ENCODE measurements at places on chromosomes 5 and 9.

DNA sequence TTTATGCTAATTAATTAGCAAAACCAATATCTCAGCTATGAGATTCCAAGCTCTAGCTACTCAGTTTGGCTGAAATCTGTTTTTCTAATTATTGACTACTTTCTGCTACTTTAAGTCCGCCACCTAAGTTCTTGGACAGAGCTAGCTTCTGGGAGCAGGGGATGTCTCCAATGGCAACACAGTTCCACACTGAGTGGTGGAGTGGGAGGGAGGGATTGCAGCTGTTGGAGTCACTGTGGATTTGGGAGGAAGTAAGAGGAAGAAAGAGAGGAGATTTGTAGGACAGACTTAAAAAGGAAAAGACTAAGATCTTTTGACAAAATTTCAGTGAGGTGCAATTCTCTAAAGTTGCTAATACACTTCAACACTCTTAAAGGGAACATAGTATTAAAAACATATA, 450.8 kb downstream of the NFIB start:
- H3K27me3 ChIP-seq, result no peaks in the 10 kb centered on the region
- H3K27ac ChIP-seq, result no peak overlapping the region
- no peak for DNase-seq
- no peaks in the 10 kb centered on the region for H3K4me1 ChIP-seq

- no peak for DNase-seq
- no peak overlapping the region for H3K27ac ChIP-seq
Measured at GRCh38 chr9:96348261-96348660, 35.2 kb downstream of the SLC35D2 start.

DNA sequence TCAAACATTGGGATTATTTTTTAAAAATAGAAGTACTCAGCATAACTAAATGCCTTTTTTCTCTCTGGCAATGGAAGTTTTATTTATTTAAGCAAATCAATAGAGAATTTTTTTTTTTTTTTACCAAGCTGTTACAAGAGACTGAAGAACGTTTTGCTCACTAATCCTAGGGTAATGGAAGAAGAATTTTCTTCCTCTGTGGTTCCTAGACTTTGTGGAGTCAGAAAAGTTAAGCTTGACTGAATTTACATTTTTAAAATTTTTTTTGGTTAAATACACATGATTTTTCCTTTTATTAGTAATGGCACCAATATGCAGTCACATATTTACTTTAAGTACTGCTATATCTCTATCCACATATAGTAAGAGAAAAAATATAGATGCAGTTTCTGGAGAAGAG, 189.8 kb downstream of the PCSK1 start:
- no peaks in the 10 kb centered on the region for H3K4me1 ChIP-seq
- no peaks in the 10 kb centered on the region for H3K36me3 ChIP-seq
- no peak overlapping the region for H3K4me3 ChIP-seq
- no peaks in the 10 kb centered on the region for H3K27me3 ChIP-seq
- no peak for DNase-seq

GRCh38 chr5:38581597-38581996, 25.2 kb upstream of the LIFR start:
- DNase-seq, result no peak
- H3K27me3 ChIP-seq, result no peaks in the 10 kb centered on the region
- H3K4me3 ChIP-seq, result no peak overlapping the region
- H3K36me3 ChIP-seq, result no peaks in the 10 kb centered on the region

GRCh38 chr5:56298336-56299090, 65.4 kb upstream of the ANKRD55 start:
- H3K4me1 ChIP-seq, result no peaks in the 10 kb centered on the region
- no peak overlapping the region for H3K4me3 ChIP-seq
- H3K27ac ChIP-seq, result no peak overlapping the region

DNA sequence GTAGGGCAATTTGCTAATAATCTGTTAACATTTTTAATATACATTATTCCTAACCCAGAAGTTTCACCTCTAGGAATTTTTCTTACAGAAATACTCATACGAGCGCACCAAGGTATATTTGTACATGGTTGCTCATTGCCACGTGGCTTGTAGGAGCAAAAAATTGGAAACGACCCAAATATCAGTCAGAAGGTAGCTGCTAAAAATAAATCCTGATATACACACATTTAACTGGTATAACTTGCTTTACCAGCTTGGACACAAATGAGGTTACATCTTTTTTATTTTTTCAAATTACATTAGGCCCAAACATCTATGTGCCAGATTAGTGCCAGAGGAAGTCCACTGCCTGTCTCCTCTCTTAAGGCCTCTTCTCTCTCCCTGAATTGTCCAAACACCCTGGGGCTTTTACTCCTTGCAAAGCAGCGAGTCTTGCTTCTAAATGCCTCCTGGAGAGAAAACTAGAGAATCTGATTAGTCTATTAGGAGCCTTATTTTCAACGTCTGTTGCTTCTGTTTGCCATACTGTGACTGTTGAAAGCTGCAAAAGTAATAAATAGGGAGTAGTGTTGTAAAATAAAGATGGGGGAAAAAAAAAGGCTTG, 92.0 kb upstream of the SSBP2 start:
- H3K4me1 ChIP-seq, result no peaks in the 10 kb centered on the region
- no peaks in the 10 kb centered on the region for H3K27me3 ChIP-seq
- H3K27ac ChIP-seq, result no peak overlapping the region
- DNase-seq, result no peak
- no peak overlapping the region for H3K4me3 ChIP-seq

- no peak for DNase-seq
- no peak overlapping the region for H3K4me3 ChIP-seq
- no peak overlapping the region for H3K27ac ChIP-seq
- H3K4me1 ChIP-seq, result no peaks in the 10 kb centered on the region
Measured at GRCh38 chr5:144684899-144685298, 514.2 kb downstream of the KCTD16 start.

DNA sequence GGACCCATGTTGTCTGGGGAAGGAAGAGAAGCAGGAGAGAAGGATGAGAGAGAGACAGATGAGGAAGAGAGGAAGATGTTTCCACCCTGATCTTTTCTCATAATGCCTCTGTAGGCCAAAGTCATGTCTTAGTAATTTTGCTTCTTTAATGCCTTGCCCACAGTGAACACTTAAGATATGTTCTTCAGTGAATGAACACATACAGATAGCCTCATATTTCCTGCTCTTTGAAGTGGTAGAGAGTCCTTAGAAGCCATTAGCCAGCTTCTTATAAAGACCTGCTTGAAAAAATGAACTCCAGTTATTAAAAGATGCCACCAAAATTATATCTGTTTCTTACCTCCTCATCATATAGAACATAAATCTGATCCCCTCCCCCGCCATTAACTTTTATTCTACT, 244.4 kb downstream of the CD180 start:
- no peaks in the 10 kb centered on the region for H3K4me1 ChIP-seq
- no peak overlapping the region for H3K27ac ChIP-seq
- no peaks in the 10 kb centered on the region for H3K27me3 ChIP-seq
- H3K36me3 ChIP-seq, result no peaks in the 10 kb centered on the region

- no peak overlapping the region for H3K27ac ChIP-seq
- no peaks in the 10 kb centered on the region for H3K36me3 ChIP-seq
- DNase-seq, result no peak
- no peak overlapping the region for H3K4me3 ChIP-seq
Measured at GRCh38 chr9:112785986-112786385, 35.4 kb downstream of the SNX30 start.

- no peaks in the 10 kb centered on the region for H3K4me1 ChIP-seq
- H3K27me3 ChIP-seq, result no peaks in the 10 kb centered on the region
- DNase-seq, result no peak
- no peak overlapping the region for H3K27ac ChIP-seq
- no peak overlapping the region for H3K4me3 ChIP-seq
- no peaks in the 10 kb centered on the region for H3K36me3 ChIP-seq
Measured at GRCh38 chr5:2867373-2867933, 116.0 kb upstream of the IRX2 start.

- DNase-seq, result no peak
- H3K4me1 ChIP-seq, result no peaks in the 10 kb centered on the region
- no peak overlapping the region for H3K27ac ChIP-seq
- H3K27me3 ChIP-seq, result no peaks in the 10 kb centered on the region
Measured at GRCh38 chr5:157086751-157087359, 22.0 kb downstream of the HAVCR2 start.

- no peak for DNase-seq
- no peak overlapping the region for H3K27ac ChIP-seq
- no peaks in the 10 kb centered on the region for H3K36me3 ChIP-seq
- H3K4me3 ChIP-seq, result no peak overlapping the region
- H3K4me1 ChIP-seq, result no peaks in the 10 kb centered on the region
Measured at GRCh38 chr9:115099901-115100300, 18.1 kb downstream of the TNC start.

- peaks cover 9% of the 10 kb centered on the region for H3K4me1 ChIP-seq
- no peak overlapping the region for H3K27ac ChIP-seq
- no peaks in the 10 kb centered on the region for H3K27me3 ChIP-seq
- no peak for DNase-seq
- H3K4me3 ChIP-seq, result no peak overlapping the region
Measured at GRCh38 chr9:14467675-14468374, 153.9 kb upstream of the NFIB start.

GRCh38 chr9:14722391-14723035, at the start of gene CER1:
CER1 (minus strand) TSS chr9:14722733; CDS start chr9:14722672, 61 bp downstream.
- H3K4me1 ChIP-seq, result peaks cover 8% of the 10 kb centered on the region
- peaks cover 35% of the 10 kb centered on the region for H3K27me3 ChIP-seq
- no peaks in the 10 kb centered on the region for H3K36me3 ChIP-seq
- no peak within 1 kb of the TSS for H3K4me3 ChIP-seq

GRCh38 chr5:4758550-4758949, 381.6 kb upstream of the ADAMTS16 start:
- H3K4me3 ChIP-seq, result no peak overlapping the region
- H3K36me3 ChIP-seq, result no peaks in the 10 kb centered on the region
- no peaks in the 10 kb centered on the region for H3K27me3 ChIP-seq
- no peaks in the 10 kb centered on the region for H3K4me1 ChIP-seq
- DNase-seq, result no peak
- no peak overlapping the region for H3K27ac ChIP-seq

- no peaks in the 10 kb centered on the region for H3K4me1 ChIP-seq
- no peak for DNase-seq
- no peaks in the 10 kb centered on the region for H3K27me3 ChIP-seq
- H3K4me3 ChIP-seq, result no peak overlapping the region
Measured at GRCh38 chr9:99335280-99335679, 113.2 kb downstream of the SEC61B start.

DNA sequence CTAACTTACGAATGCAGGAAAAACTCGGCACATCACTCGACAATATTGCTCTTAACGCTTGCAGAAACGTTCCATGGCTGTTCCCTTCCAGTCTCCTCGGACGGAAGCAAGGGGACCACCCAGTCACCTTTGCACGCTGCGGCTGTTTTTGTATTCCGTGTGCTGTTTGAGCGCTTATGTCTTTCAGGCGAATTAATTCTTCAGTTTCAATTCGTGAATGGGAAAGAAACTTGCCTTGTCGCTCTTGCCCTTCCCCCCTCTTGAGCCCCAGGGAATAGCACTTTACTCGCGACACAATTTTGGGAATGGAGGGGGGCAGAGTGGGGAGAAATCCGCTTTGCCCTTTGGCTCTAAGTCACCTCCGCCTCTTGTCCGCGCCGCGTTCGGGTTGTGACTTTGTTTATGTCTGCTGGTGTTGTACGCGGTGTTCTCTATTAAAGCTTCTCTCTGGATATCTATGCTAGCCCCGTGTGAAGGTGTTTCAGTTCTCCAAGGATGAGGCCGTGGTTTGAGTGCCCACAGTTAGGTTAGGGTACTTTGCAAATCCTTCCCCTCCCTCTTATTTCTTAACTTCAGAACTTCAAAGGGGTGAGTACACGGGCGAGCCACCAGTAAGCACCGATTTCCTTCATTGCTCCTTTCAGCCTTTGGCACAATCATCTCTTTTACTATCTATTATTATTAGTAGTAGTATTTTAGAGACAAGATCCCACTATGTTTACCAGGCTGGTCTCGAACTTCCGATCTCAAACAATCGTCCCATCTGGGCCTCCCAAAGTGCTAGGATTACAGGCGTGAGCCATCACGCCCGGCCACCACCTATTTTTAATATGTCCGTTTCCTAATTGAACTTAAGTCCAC, 2.7 kb downstream of the FOXB2 start:
- H3K4me3 ChIP-seq, result peak overlapping the region; percentile 48
- DNase-seq, result no peak
- peaks cover 16% of the 10 kb centered on the region for H3K4me1 ChIP-seq

- H3K27ac ChIP-seq, result no peak overlapping the region
- peaks cover 4% of the 10 kb centered on the region for H3K4me1 ChIP-seq
- no peak for DNase-seq
- H3K4me3 ChIP-seq, result no peak overlapping the region
Measured at GRCh38 chr5:78726571-78726970, 78.0 kb upstream of the LHFPL2 start.

DNA sequence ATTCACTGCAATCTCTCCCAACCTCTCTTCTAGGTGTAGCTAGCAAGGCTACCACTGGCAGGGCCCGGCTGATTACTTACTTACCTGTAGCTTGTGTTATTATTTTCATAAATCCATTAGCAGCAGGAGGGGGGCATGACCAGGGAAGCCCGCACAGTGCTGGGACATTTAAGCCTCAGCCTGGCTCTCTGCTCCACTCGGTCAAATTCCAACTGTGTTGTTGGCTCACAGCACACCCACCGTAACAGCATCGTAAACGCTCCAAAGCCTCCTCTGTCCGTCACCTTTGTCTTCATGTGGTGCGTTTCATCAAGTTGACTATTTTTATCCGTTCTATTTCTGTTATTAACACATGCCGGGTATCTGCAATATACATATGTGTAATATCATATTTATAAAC, 264.7 kb downstream of the NSG2 start:
- H3K4me1 ChIP-seq, result no peaks in the 10 kb centered on the region
- peak; percentile 20 for DNase-seq
- no peaks in the 10 kb centered on the region for H3K27me3 ChIP-seq
- no peak overlapping the region for H3K27ac ChIP-seq

- no peaks in the 10 kb centered on the region for H3K27me3 ChIP-seq
- no peak overlapping the region for H3K27ac ChIP-seq
- no peak overlapping the region for H3K4me3 ChIP-seq
- H3K36me3 ChIP-seq, result no peaks in the 10 kb centered on the region
- no peak for DNase-seq
- no peaks in the 10 kb centered on the region for H3K4me1 ChIP-seq
Measured at GRCh38 chr5:180375955-180376354, 22.8 kb upstream of the GFPT2 start.

GRCh38 chr5:17180864-17181723, 36.3 kb upstream of the BASP1 start:
- no peak overlapping the region for H3K27ac ChIP-seq
- H3K4me1 ChIP-seq, result no peaks in the 10 kb centered on the region
- DNase-seq, result no peak
- no peak overlapping the region for H3K4me3 ChIP-seq
- no peaks in the 10 kb centered on the region for H3K36me3 ChIP-seq

GRCh38 chr5:91016954-91017700, 366.0 kb downstream of the ARRDC3 start:
- H3K4me1 ChIP-seq, result no peaks in the 10 kb centered on the region
- no peaks in the 10 kb centered on the region for H3K36me3 ChIP-seq
- H3K27me3 ChIP-seq, result no peaks in the 10 kb centered on the region
- H3K4me3 ChIP-seq, result no peak overlapping the region
- H3K27ac ChIP-seq, result no peak overlapping the region

DNA sequence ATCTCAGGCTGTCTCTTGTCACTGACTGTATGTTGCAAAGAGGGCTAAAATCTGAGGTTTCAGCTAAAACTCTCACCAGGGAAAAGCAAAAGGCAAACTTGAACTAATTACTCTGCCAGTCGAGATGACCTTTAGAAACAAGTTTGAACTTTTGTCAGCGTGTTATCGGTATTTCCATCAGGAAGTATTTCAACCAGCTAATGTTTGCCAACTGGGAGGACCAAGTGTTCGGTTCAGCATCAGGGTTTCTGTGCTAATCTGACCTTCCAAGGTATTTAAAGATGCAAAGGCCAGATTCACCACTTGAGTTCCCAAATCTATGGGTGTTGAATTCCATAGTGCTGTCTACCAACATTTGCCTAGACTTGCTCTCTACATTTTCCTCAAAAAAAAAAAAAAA, 230.5 kb downstream of the SLIT3 start:
- no peak overlapping the region for H3K4me3 ChIP-seq
- H3K27me3 ChIP-seq, result no peaks in the 10 kb centered on the region
- no peak for DNase-seq

All from H1 (cell line).